ENCODE measurements at places on chromosomes 13 and 19. TPM values are rescaled to one million over a fixed set of nuclear protein-coding genes. Genes with fewer than 3 reads are reported as not detected.

Gene DEDD2
- 39.3 TPM for total RNA-seq

Gene NMRK2
- not detected for total RNA-seq

Gene ZNF813
- total RNA-seq = 5.6 TPM

Gene LTBP4
- 178 TPM for total RNA-seq

Gene CD70
- total RNA-seq = 4.8 TPM

DNA sequence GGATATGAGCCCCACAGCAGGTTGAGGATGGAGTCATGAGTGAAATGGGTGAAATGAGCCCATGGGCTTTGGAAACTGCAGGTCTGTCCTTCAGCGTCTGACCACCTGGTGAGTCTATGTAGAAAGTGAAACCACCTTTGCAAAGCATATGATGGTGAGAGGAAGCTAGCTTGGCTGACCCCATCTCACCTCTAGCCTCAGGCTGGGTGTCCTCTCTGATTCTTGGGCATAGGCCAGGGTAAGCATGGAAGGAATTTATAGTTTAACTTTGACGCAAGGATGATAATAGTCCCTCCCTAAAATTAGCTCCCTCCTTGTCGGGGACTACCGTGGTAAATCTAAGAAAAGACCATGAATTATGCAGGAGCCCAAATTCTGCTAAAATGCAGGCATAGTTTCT is 16.8 kb upstream of the PSG9 start:
- no peak for DNase-seq

DNA sequence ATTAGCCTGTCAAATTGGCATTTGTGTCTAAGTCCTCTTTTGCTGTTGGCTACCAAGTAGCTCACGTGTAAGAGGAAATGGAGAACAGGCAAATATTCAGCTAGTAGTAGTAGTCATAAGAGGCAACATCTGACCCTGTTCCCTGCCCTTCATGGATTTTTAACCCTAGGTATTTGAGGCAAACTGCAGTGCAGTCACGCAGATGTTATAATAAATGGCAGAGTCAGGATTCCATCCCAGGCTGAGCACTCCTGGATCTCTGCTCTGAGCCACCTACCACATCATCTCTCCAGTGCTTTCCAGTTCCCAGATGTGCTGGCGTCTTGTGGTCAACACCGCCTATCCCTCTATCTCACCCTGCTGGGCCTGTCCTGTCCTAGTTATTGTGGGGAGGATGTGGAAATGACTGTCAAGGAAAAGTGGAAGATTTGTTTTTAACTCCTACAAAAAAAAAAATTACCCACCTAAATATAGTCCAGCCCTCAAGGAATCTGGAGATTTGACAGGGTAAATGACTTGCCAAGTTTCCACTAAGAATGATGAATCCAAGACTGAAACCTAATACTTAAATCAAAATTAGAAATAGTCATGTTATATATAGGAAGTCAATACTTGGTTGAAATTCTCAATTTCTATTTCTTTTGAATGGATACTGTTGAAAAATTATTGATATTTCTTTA is 322.9 kb downstream of the GPC6 start:
- DNase-seq = no peak

DNA sequence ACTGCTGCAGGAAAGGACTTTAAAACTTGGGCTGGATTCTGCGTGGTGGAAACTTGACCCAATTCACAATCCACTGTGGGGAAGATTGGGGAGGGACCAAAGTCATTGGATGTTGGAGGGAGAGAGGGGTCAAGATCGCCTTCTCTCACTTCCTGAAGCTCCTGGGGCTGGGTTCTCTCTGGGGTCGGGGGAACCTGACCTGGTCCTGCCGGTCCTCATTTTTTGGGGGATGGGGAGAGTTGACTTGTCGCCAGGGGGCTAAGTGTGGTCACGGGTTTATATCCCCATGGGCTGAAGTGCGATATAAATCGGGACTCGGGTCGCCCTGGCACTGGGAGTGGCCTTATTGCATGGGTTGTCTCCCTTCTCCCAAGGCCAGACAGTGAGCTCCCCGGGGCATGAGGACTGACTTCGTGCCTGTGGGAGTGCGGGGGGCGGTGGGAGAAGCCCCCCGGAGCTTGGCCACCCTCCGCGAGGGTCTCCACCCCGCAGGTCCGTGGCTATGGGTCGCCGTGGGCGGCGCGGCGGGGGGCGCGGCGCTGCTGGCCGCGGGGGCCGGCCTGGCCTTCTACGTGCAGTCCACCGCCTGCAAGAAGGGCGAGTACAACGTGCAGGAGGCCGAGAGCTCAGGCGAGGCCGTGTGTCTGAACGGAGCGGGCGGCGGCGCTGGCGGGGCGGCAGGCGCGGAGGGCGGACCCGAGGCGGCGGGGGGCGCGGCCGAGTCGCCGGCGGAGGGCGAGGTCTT is 6.3 kb downstream of the ICAM5 start:
- no peak for DNase-seq

GRCh38 chr19:50629194-50629593 is 10.5 kb downstream of the SYT3 start:
- no peak for DNase-seq

GRCh38 chr19:40601134-40601974 is at the start of gene LTBP4:
LTBP4 (plus strand) TSS chr19:40601369; CDS start chr19:40601388, 19 bp downstream.
- DNase-seq = no peak

GRCh38 chr13:32989290-32989667 is 26.9 kb upstream of the KL start:
- no peak for DNase-seq

GRCh38 chr13:30719525-30719914 is 15.8 kb upstream of the ALOX5AP start:
- DNase-seq = no peak
